ENCODE measurements at places on chromosomes 12 and 14.

DNA sequence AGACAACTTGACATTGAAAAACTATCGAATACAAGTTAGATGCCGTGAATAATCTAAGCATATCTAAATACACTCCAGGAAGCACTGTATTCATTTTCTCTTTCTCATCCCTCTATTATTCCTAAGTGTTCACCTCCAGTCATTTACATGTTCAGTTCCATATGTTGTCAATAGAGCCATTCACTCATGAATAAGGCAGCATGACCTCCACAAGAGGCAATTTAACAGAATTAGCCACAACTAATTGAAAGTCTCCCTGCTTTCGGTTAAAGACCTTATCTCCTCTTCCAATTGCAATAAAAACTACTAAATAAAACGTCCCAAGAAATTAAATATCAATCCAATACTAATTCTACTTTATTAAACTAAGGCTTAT lies 1.8 kb downstream of the LRIG3 start:
- DNase-seq = no peak

GRCh38 chr12:76313299-76313698 lies 34.9 kb downstream of the BBS10 start:
- DNase-seq = no peak

- no peak for DNase-seq
These were observed 288.2 kb downstream of the PAWR start for GRCh38 chr12:79402606-79403005.

- DNase-seq = no peak
These were observed 88.0 kb upstream of the MAX start for GRCh38 chr14:65190312-65190711.

GRCh38 chr12:79997096-79997791 lies 62.3 kb upstream of the PPP1R12A start:
- no peak for DNase-seq

GRCh38 chr12:42887657-42888056 lies 298.1 kb upstream of the PRICKLE1 start:
- DNase-seq = no peak

DNA sequence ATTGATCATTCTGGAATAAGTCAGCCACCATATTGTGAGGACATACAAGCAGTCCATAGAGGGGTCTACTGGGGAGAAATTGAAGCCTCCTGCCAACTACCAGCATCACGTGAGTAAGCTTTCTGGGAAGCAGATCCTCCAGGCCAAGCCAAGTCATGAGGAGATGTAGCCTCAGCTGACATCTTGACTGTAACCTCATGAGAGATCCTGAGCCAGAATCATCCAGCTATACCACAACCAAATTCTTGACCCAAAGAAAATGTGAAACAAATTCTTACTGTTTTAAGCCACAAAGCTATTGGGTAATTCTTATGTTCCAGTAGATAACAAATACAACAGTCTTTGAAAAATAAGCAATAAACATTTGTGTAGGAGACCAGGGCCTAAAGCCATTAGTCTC lies 479.4 kb upstream of the DCN start:
- DNase-seq = no peak

GRCh38 chr14:79989990-79990389 lies 221.3 kb downstream of the DIO2 start:
- DNase-seq = no peak

GRCh38 chr12:90333424-90333823 lies 621.6 kb downstream of the CCER1 start:
- no peak for DNase-seq

GRCh38 chr12:95262808-95263207 lies 45.2 kb downstream of the VEZT start:
- DNase-seq = no peak

- DNase-seq = no peak
These were observed 165.5 kb upstream of the PLXNC1 start for GRCh38 chr12:93982771-93983315.

- DNase-seq = no peak
These were observed 163.9 kb upstream of the FRMD6 start for GRCh38 chr14:51487848-51488247.

- peak; percentile 75 for DNase-seq
These were observed at the start of gene UNC119B for GRCh38 chr12:120710031-120710804. TSS of gene UNC119B (plus strand) at chr12:120710458. CDS start at chr12:120710475, 17 bp downstream.

GRCh38 chr12:21615431-21615830 lies 10.8 kb upstream of the GYS2 start:
- no peak for DNase-seq

DNA sequence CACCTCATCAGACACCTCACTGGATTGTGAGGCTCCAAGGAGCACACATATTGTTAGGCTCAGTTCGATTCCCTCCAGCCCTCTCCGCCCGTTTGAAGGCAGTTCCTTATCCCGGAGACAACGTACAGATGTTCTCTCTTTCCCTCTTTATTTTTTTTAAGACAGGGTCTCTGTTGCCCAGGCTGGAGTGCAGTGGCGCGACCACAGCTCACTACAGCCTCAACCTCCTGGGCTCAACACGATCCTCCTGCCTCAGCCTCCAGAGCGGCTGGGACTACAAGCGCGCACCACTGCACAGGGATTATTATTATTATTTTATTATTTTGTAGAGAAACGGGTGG lies 718 bp upstream of the TROAP start:
- no peak for DNase-seq

GRCh38 chr14:58771016-58771415 lies 133.3 kb downstream of the DACT1 start:
- DNase-seq = no peak

DNA sequence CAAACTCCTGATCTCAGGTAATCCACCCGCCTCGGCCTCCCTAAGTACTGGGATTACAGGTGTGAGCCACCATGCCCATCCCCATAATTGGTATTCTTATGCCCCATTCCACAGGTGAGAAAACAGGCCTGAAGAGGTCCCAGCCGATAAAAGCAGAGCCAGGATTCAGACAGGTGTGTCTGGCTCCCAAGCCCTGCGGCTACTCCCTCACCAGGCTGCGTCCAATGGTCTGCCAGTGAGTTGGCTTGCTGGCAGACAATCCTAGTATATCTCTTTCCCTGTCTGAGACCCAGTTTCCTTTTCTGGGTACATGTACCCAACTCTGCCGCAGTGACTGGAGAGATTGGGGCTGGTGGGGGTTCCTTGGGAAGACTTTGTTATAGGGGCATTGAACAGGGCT lies 1.9 kb upstream of the TSPAN9 start:
- DNase-seq = no peak

DNA sequence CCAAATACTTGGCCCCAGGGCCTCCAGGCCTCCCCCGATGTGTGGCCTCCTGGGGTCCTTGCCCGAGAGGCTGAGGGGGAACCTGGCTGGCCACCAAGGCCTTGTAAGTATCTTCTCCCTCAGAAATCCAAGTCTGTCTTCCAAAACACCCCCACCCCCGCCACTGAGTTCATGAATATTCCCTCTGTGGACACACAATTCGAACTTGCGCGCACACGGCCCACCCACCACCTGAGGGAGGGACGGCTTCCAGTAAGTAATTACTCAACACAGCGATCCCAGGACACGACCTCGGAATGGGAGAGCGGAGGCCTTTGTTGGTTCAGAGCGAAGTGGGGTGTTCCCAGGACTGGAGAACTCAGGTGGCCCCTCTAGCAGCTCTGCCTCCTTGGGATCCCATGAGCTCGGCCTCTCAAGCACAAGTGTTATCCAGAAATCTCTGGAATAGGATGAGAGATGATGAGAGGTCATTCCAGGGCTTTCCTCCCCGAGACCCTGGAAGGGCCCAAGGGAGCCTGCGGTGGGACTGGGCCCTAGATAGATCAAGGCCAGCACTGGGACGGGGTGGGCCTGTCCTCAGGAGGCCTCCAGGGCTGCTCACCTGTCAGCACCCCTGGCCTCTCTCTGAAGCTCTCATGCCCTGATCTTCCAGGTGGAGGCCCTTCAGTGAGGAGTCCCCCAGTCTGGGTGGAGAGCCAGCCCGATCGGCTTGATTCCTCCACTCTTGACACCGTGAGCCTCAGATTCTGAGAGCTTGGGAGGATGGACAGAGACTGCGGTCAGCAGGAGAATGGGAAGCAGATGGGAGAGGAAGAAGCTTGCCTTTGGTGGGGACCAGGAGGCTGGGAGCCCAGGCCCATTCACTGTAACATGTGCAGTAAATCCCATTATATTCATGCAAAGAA lies 219.0 kb upstream of the RTL1 start:
- no peak for DNase-seq

GRCh38 chr12:96211988-96212387 lies 17.8 kb downstream of the ELK3 start:
- DNase-seq = peak; percentile 59

- no peak for DNase-seq
These were observed 84.5 kb downstream of the CCDC88C start for GRCh38 chr14:91332986-91333649.

DNA sequence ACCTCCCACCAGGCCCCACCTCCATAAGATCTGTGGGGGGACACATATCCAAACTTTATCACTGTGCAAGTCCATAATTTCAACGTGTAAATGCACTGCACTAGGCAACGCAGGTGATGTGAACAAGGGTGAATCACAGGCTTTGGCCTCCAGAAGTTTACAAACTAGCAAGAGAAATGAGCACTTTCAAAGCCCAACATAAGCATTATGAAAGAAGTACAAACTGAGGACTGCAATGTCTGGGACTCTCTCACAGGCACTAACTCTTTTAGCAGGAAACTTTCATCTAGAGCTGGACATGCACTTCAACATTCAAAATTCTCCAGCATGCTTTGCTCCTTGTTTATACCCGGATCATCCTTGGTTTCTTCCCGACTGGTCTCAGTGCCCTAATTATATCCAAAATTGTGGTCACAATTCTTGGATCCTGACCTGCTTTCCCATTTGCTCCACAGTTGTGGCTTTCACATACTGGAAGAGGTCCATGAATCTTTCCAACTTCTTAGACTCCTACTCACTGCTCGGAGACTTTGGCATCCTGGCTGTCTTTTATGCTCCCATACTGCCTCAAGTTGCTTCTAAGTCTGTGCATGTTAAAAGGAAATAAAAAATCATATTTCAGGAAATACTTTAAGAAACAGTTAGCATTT lies 44.9 kb upstream of the STRAP start:
- DNase-seq = no peak

- no peak for DNase-seq
These were observed 172.1 kb upstream of the PLEKHG7 start for GRCh38 chr12:92530706-92531105.

DNA sequence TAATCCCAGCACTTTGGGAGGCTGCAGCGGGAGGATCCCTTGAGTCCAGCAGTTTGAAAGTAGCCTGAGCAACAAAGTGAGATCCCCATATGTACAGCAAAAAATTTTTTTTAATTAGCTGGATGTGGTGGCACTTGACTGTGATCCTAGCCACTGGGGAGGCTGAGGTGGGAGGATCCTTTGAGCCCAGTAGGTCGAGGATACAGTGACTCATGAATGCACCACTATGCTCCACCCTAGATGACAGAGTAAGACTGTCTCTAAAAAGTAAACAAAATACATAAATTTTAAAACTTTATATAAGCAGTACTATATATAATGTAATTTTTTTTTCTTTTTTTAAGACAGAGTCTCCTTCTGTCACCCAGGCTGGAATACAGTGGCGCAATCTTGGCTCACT lies 115.4 kb downstream of the ESR2 start:
- DNase-seq = no peak

GRCh38 chr12:122643207-122643805 lies 59.9 kb downstream of the HCAR2 start:
- DNase-seq = no peak

DNA sequence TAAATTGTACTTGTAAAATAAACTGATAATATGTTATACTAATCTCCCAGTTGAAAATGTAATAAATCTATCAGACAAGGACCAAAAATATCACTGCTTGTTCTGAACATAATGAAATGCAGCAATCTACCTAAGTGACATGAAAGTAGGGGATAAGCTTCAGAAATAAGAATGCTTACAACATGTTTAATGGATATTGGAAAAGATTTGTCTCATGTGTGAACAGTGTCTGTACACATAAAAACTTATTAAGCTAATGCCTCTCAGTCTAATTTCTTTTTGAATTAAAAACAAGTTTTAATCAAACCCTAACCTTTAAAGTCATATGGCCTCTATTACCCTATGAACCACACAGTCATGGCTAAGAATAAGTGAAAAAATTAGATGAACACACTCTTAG lies 465.3 kb downstream of the MDGA2 start:
- DNase-seq = no peak

- no peak for DNase-seq
These were observed 23.1 kb upstream of the WDR20 start for GRCh38 chr14:102116361-102117180.

Measured in CD4-positive, alpha-beta memory T cell (primary cell).